ENCODE measurements at places on chromosomes 11 and 22.

DNA sequence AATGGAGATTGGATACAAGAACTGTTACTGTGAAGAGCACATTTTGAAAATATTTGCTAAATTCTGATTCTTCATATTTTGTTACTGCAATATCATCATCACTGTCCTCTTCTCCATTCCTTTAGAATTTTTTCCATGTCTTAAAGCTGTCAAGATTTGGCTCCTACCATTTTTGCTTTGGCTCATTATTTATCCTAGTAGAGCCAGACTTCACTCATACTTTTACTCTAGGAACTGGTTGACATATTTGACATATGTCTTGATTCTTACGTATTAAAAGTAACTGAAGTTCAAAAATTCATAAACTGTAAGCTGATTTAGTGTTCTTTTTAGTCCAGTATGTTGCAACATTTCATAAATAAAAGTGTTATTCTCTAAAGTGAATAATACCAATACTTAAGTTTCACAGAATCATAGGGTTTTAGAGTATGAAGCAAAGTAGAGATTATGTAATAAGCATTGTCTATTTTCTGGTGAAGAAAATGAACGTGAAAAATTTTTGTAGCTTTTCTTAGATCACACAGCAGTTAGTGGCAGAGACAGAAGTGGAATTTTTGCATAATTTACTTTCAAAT, 225.6 kb downstream of the TMEM135 start:
- no peak for DNase-seq

DNA sequence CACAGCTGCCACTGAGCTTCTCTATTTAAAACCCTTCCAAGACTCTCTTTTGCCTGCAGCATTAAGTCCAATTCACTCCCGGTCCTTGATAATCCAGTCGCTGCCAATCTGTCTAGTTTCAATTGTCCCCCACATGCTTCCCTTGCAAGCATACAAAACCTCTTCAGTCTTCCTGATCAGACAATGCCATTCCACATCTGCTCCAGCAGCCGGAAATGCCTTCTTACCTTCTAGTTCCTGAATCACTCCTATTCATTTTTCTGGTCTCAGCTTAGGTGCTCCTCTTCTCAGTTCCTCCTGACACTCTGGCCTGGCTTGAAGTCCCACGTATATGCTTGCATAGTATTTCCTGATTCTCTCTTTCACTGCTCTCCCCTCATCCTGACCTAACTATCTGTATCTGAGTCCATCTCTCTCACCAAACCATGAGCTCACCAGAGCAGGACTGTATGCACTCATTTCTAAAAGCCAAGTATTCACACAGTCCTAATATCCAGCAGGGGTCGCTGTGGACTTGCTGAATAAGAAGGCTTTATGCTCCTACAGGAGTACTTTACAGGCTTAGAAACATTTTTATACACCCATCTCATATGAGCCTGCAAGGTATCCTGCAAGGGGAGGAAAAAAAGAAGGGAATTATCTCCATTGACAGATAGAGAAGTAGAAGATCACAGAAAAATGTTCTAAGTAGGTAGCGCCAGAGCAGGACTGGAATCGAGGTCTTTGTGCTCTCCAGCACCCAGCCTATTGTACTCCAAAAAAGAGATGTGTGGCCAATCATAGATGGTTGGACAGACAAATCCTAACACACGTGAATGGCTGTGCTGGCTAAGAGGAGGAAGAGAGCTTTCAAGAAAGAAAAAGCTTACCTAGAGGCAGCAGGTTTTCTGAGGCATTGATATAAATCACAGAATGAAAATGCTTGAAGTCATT, 19.2 kb downstream of the XRRA1 start:
- DNase-seq: peak; percentile 50

GRCh38 chr11:111879637-111879960, 258 bp downstream of the CFAP68 start:
- no peak for DNase-seq

DNA sequence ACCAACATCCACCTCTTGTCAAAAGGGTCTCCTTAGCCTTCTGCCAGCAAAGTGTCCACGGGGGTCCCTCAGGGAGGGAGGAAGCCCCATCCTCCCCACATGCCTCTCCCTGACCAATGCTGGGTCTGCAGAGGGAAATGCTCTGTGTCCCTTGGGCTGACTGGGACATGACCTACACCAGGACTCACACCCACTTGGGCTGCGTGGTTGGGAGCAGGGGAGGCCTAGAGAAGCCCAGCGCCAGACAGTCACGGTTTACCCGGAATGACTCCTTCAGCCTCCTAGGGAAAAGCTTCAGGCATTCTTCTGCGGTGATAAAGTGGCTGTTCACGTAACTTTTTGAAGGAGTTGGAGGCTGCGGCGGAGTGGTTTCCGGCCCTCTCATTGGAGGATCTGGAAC, 180.3 kb downstream of the EFCAB6 start:
- no peak for DNase-seq

DNA sequence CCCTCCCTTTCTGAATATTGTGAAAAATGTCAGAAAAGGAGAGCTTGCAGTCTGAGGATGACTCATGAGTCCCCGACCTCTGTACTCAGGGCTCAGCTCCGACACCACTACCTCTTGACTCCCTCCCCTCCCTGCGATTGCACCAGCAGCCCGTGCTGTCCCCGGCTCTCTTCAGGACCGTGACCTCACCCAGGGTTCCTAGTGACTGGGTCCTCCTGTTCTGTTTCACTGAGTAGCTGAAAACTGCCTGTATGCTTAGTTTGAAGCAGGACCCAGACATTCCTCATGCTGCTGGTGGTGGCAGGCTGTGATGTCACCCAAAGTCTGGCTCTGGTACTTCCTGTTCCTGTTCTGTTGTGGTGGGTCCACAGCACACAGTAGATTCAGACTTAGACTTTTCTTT, 11.7 kb downstream of the PHRF1 start:
- DNase-seq: no peak

DNA sequence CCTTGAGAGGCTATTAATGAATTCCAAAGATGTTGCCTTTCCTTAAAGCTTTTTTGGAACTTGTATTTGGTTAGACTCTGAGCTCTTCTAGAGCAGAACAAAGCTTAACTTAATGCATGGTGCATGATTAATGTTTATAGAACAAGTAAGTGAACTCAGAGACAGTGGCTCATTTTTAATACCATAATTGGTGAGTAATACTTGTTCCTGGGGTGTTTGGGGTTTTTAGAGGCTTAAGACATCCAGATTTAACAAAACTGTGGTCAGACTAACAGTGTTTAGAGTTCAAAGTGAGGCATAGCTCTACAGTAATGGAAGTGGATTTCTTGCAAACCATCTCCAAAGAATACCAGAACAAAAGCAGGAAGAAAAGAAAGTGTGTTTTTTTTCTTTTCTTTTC, 73.7 kb upstream of the CTSC start:
- no peak for DNase-seq

DNA sequence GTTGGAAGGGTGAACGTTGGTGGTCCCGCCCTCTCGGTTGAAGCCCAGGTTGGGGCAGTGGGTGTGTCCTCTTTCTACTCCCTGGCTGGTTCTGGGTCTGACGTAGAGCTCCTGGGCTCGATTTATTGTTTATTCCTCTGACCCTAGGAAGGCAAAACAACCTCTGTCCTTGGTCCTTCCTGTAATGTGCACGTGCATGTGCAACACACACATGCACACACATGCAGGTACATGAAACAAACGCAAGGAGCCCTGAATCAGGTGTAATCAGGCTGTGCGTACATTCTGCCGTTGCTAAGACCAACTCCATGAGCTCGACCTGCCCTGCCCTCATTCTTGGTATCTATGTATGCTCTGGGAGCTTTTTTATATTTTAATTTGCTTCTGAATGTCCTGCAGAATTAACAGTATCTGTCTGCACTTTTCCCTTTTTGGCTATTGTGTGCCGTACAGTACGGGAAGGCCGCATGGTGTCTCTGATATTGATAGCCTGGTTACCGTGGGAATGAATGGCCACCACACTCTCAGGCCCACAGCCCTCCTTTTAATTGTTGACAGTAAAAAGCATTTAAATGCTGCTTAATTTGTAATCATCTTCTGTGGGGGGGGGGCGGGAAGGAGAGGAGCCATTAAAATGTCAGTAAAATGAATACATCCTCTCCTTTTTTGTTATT, 66.0 kb upstream of the NNMT start:
- no peak for DNase-seq

GRCh38 chr11:72781313-72782080, 12.3 kb downstream of the STARD10 start:
- peak; percentile 72 for DNase-seq

DNA sequence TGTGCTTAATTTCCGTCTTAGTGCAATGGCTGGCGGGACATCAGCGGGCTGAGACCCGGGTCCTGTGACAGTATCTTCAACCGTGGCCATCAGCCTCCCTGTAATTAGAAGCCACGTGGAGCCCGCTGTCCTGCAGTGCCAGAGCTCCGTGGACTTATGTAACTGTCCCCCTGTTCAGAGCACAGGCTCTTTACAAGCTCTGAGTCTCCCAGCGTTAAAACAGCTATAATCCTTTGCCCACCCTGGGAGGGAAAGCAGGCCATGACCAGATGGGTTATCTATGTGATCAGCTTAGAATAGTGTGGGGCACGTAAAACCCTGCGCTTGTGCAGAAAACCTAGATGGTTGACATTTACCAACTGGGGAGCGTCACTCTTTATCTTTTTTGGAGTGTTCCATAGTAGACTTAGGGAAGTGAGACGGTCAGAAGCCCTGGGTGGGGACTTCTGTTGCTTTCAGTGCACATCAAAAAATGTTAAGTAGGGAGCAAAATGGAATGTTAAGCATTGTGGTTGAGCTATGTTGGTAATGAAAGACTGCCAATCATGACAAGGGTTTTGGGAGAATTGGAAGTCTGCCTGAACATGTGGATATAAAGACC, 103.5 kb upstream of the CADM1 start:
- DNase-seq: no peak

GRCh38 chr22:38614332-38615063, 41.7 kb downstream of the FAM227A start:
- DNase-seq: no peak

GRCh38 chr22:24178021-24178431, 3.3 kb upstream of the SUSD2 start:
- no peak for DNase-seq

DNA sequence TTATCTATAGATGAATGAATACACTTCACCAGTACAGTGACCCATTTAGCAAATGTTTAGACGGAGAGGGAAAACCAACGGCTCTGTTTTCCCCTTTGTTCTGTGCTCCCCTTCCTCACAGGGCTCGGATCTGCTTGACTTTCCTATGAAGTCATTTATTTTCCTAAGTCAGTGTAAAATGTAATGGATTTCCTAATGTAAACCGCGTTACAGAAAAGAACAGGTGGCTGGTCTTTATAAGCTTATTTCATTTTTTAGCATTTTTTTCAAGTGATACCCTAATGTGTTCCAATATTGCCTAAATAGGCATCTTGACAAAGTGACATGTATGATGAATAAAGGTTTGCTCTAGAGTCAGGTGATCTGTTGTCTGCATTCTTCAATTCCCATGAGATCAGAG, 207.5 kb downstream of the PGR start:
- no peak for DNase-seq

DNA sequence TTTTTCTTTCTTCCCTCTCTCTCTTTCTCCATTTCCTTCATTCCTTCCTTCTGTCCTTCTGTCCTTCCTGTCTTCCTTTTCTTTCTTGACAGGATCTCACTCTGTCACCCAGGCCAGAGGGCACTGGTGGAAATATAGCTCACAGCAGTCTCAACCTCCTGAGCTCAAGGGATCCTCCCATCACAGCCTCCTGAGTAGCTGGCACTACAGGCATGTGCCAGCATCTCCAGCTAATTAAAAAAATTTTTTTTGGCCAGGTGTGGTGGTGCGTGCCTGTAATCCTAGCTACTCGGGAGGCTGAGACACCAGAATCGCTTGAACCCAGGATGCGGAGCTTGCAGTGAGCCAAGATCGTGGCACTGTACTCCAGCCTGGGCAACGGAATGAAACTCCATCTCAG, 4.8 kb upstream of the DUSP8 start:
- DNase-seq: no peak

DNA sequence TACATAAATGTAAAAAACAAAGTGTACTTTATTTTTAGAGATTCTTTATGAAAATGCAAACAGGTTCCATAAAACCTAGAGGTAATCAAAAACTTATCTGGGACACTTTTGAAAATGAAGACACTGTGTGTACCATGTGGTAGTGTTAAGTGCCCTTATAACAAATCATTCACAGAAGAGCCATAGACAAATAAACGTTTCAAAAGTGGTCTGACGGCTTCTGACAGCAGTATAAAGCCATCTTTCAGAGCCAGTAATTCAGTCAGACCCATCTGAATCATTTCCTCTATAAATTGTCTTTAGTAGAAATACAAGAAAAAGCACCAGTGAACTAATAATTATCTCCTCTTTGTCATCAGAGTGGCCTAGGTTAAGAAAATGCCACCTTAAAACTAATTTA, 100.0 kb downstream of the PAX6 start:
- no peak for DNase-seq

DNA sequence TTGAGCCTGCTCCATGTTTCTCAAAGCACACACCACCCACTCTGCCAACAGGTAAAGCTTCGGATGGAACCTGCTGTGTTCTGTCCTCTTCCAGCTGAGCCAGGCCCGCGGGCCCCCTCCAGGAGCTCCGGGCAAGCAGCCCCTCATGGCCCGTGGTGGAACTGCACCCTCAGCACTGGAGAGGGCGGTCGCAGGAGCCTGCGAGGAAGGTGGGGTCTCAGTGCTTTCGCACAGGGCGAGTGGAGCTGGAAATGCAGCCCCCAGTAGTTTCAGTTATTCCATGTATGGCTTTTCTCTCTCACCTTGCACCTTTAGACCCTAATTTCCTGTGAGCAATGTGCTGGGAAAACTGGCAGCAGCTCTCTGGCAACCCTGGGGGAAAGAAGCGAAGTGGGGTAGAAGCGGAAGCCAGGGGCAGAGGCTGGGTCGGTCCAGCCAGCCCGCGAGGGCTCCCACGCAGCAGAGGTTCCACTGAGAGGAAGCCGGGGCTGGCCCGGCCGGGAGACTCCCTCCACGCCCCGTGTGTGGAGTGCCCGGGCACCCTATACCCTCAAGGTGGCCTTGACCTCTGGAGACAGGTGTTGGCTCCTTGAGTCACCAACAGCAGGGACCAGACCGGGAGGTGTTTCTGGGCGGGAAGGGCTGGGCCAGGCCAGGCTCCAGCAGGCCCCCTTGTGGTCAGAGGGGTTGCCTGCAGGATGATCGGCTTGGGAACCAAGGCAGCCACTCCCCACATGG, 119.9 kb upstream of the TMEM45B start:
- peak; percentile 27 for DNase-seq

GRCh38 chr11:84673753-84674152, 953.4 kb downstream of the DLG2 start:
- no peak for DNase-seq

DNA sequence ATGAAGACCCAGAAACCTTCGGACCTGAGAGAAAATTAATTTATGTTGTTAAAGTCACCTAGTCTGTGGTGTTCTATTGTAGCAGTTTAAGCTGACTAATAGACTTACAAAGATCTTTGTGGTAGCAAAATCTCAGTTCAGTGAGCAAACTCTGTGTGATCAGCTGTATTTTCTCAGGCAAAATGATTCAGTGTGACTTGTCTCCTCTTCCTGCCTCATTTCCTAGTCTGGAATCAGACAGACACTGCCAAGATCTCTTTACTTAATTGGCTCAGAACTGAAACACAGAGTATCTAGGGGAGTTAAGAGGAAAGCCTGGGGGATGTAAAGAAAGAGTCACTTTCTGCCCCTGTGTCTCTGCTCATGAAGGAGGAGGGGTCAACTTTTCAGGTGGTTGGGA, 564.7 kb downstream of the KCNA4 start:
- no peak for DNase-seq

GRCh38 chr11:4025248-4025966, 69.2 kb upstream of the RRM1 start:
- DNase-seq: no peak
